ENCODE measurements at places on chromosomes 1 and 21.

- DNase-seq = no peak
Measured at GRCh38 chr1:115134231-115134630, 44.9 kb upstream of the TSPAN2 start.

GRCh38 chr1:220184506-220184905 is 87.7 kb downstream of the RAB3GAP2 start:
- DNase-seq = no peak

DNA sequence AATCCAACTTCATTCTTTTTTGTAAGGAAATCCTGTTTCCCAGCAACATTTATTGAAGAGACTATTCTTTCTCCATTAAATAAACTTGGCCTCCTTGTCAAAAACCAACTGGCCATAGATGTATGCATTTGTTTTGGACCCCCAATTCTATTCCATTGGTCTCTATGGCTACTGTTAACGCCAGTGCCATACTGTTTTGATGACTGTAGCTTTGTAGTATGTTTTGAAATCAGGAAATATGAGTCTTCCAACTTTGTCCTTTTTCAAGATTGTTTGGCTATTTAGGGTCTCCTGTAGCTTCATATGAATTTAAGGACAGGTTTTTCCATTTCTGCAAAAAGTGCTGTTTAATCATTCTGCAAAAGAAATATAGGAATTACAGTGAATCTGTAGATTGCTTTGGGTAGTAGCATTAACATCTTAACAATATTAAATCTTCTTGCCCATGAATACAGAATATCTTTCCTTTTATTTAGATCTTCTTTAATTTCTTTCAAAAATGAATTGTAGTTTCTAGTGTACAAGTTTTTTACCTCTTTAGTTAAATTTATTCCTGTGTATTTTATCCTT is 61.3 kb downstream of the ITGB3BP start:
- no peak for DNase-seq

DNA sequence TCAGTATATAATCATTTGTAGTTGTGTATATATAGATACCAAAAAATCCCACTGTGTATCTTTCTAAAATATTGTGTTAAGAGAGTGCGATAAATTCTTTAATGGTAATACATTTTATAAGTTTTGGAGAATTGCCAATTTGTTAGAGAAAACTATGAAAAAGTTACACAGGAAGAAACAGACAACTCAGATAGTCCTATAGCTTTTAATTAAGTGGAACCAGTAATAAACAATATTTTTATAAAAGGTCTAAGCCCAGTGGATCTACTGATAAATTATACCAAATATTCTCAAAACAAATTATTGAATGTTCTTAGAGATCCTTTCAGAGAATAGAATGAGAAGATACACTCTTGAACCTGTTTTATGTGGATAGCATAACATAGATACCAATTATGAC is 50.6 kb downstream of the OBSCN start:
- no peak for DNase-seq

DNA sequence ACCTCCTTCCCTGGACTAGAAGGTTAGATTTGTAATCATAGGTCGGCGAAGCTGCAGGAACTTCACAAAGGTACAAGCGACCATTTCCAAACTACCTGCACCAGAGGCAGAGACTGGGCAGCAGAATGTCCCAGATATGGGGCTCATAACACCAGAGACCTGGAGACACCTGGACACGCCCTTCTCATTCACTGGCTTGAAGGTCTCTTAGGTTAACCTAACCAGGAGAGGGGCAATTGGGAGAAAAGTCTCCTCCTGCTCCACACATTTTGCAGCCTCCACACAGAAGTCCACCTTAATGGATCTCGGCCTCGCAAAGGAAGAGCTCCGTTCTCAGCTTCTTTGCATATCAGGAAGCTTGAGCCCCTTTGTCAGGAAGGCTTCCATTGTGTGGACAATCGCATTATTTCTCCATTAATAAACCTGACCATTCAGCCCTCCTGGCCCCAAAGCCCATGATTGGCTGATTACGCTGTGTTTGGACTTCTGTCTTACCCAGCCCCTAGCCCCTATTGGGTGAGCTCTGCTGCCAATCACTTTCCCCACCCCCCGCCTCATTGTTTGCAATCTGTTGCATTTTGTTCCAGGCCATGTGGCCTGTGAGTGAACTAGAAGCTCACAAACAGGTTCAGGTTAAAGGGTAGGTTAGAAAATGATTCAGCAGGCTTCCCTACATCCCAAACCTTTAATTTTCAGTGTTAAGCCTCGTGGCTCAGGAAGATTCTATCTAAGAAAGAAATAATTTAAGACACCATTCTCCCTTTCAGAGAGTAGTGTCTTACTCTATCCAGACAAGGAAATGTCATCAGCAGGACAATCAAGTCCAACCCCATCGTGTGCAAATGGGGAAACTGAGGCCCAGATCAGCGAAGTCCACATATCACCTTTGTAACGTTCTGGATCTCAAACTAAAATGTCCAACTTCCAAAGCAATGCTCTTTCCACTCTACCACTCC is 2.8 kb downstream of the MYCL start:
- no peak for DNase-seq

DNA sequence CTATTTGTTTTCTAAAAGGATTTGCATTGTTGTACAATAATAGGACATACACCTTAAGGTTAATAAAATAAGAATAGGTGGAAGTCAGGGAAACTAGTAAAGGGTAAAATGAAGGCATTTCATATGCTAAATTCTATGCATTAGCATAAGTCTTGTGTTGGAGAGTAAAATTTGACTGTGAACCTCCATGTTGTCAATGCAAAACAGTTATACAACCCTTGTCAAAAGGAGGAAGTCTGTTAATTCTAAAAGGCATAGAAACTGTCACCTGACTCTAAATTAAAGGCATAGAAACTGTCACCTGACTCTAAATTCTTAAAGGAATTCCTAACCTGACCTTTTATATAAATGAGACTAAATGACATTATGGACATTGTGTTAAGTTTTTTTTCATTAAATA is 291.8 kb downstream of the OLFM3 start:
- no peak for DNase-seq

DNA sequence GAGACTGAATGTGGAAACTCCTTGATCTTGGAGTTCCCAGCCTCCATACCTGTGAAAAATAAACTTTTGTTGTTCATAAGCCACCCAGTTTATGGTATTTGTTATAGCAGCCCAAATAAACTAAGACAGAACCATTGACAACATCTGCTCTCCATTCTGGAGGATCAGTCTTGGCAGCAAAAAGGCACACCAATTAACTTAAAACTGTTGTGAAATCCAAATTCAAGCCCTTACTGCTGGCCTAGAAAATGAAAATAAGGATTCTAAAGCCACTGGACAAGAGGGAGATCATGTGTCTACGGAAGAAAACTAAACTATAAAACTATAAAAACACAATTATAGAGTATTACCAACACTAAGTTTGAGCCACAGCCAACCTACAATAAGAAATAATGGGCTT is 172.1 kb upstream of the RNPC3 start:
- DNase-seq = no peak

- no peak for DNase-seq
Measured at GRCh38 chr1:25683177-25683576, 66.6 kb downstream of the MAN1C1 start.

GRCh38 chr1:192730198-192730597 is 78.6 kb upstream of the RGS2 start:
- DNase-seq = no peak

DNA sequence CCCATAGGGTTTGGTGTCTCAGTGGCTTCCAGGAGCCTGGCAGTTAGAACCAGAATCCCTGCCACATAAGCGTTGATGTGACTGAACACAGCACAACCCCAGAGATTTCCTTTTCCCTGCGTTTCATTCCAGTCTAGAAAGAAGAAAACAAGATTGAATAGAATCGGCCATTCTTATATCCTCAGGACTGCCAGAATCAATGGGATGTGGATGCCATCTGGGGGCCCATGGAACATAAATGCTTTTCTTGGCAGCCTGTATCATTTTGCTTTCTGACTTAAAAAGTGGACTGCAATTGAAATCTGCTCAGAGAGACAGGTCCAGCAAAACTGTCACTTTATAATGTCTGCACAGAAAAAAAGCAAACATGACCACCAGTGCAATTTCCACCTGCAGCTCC is 80.3 kb downstream of the DISC1 start:
- DNase-seq = no peak

DNA sequence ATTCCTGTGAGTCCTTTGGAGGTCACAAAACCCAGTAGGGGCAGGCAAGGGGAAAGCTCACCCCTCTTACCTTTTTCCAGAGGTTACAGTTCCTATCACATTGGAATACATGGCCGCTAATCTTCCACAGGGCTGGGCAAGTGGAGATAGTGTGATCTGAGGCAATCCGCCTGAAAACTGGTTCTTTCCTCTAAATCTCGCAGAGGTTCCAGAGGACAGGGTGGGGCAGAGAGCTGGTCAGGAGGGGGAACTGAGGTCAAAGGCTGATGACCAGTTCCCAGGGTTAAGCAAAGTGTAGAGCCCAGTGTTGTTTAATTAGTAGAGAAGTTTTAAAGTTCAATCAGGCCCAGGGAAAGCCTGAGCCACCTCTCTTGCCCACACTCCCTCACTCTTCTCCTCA is at the start of gene SERPINC1:
TSS of gene SERPINC1 (minus strand) at position 179 of the 400 bp plus-strand sequence. CDS start at position 111, 68 bp downstream.
- no peak for DNase-seq

DNA sequence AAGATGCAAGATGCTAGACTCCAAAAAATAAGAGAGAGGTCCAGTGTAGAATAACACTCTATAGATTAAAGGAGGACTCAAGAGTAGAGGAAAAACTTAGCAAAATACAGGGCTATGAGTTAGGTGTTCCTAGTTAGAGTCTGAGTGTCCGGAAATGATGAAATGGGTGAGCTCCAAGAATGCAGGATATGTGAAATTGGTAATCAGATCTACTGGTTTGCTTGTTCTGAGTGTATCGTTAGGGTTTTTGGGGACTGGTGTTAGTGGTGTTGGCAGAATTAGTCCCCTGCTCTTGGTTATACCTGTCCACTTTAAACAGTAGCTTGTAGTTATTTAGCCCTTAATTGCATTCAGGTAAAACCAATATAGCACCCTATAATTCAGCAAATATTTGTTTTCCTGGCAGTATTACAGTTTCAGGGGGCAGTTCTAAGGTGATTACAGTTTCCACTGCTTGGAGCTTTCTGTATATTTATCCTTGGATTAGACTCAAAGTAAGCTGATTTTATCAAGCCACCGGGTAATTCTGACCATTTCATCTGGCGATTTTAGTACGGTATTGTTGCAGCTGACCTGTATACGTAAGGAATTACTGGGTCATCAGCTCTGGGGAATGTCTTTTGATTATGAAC is 332.7 kb downstream of the CHRM3 start:
- peak; percentile 52 for DNase-seq

GRCh38 chr1:176826265-176826664 is 338.2 kb downstream of the ASTN1 start:
- DNase-seq = no peak

GRCh38 chr1:61233121-61233660 is 150.8 kb downstream of the NFIA start:
- DNase-seq = no peak

Measured in KG1 (cell line).